Endodermal cell (in vitro differentiated cells): ENCODE measurements at places on chromosomes 3 and 15. TPM values are rescaled to one million over a fixed set of nuclear protein-coding genes. Genes with fewer than 3 reads are reported as not detected.

GRCh38 chr3:128804811-128805155 lies 74.6 kb upstream of the ACAD9 start:
- no peak for DNase-seq

DNA sequence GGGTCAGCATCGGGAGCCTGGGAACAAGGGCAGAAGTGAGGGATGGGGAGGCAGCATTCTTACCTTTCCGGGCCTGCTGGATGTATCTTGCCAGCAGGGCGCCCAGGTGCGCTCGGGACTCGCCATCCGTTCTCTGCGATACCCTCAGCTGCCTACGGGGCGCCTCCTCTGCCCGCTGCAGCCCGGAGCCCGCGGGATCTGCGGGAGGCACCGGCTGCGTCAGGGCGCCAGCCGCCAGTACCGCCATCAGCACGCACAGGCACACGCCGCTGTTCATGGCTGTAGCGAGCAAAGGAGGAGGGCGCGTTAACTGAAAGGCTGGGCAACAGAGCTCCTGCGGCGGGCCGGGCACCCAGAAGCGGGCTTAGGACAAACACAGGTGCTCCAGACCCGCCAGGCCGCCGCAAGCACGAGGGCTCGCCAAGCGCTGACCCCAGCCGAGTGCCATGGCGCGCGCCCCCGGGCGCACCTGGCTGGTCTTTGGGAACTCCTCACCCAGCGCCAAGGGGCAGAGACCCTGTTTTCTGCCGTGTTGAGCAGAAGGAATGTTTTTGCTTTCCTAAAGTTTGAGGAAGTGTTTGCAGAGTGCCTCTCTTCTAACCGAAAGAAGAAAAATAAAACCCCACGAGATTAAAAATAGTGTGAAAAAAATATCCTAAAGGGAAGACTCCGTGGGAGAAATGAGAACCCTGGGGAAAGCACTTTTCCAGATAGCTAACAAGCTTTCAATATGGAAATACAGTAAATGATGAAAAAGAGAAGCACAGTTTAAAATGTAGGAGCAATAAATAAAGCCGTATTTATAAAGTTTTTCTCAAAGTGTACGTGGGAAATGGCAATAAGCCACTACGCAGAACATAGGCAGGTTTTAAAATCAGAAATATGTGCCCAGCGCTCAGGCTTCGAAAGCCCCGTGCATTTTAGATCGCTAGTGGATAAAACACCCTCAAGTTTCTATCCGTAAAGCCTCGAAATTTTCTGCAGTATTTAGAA lies 2.3 kb downstream of the CCK start:
- peak; percentile 87 for DNase-seq

- no peak for DNase-seq
Measured at GRCh38 chr3:123909785-123910184, 25.7 kb upstream of the MYLK start.

SPPL2A gene
- total RNA-seq = 42.7 to 68.1 TPM (median 62.4 TPM) in 3 replicates

DNA sequence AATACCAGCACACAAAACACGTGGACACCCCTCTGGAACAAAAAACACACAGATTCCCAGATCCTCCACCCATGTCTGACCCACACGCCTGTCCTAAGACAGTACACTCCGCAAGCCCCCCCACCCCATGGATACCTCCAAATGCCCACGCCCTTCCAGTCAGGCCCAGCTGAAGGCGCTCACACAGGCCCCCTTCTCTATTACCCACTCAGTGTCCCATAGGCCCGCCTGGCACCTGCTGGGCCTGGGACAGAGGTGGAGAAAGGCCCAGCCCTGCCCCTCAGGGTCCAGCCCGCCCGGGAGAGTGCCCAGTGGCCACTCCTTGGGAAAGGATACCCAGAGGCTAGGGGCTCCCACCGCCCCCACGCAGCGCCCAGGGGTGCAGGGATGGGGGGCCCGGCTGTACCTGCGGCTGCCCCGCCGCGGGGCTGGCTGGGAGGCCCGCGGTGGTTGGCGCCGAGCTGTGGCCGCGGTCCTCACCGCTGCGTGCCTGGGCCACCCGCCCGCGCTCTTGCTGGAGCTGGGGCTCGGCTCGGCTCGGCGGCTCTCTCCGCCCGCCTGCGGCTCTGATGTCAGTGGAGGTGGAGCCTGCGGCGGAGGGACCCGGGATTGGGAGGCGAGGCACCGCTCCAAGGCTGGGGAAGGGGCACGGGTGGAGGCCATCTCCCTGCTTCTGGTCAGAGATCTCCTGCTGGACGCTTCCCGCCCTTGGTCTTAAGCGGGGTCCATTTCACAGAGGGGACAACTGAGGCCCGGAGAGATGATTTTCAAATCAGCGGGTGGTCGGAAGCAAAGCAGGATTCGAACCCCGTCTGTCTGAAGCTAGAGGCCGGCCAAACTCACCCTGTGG lies at the start of gene CAMK1:
Gene CAMK1, minus strand, starts transcription at position 522 of the 850 bp plus-strand sequence. CDS start 2,198 bp downstream, outside the sequence.
- DNase-seq = peak; percentile 92

DNA sequence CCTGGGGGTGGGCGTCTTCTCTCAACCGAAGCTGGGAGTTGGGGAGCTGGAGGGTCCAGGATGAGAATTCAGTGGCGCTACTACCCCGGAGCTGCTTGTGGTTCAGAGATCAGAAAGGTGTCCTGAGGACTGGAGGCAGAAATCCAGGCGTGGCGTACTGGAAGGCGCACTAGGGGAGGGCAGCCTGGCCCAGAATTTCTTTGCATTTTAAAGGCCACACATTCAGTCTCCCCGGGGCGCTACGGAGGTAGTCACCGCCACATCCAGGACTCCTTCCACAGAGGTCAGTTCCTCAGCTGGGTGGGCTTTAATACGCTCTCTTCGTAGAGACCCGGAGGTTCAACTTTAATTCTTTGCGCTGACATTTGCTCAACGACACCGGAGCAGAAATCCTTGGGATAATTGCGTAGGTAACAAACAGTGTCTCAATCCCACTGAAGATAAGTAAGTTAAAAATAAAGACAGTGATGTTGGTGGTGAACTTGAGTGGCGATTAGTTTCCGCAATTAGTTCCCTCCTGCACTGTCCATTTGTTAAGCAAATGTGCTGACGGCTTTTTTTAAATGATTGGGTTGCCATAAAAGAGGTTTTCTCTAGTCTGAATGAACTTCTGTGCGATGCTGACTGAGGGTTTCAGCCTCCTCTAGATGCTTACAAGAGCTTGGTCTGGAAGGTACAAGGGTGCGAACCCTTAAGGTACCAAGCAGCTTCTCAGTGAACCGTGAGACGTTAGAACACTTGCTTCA lies 535 bp downstream of the MCTP2 start:
- no peak for DNase-seq

DNA sequence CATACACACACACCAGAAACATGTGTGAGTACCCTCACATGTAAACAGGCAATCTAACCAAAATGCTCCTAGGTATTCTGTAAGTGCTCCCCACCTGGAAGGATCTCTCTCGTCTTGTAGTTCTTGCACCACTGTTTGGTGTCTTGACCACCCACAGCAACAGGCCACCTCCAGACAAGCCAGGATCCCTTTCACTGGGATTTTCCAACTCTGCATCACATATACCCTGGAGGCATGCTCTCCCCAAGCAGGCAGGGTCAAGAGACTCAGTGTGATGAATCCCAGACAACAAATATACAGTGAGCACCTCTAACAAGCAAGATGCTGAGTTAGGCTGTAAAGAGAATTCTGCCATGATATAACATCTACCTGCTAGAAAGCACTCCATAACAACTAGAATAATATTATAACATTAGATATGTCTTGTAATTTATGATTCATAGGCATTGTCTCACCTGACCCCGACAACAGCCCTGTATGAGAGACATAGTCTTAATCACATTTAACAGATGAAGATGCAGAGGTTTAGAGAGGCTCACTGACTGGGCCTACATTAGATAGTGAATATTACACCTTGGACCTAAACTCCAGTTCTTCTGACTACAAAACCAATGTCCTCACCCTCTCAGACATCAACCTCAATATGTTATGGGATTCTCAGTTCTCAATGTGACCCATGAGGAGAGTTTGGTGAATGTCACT lies 76.5 kb upstream of the BCL6 start:
- DNase-seq = no peak

CCR2 gene
- total RNA-seq = not detected in 3 replicates

DNA sequence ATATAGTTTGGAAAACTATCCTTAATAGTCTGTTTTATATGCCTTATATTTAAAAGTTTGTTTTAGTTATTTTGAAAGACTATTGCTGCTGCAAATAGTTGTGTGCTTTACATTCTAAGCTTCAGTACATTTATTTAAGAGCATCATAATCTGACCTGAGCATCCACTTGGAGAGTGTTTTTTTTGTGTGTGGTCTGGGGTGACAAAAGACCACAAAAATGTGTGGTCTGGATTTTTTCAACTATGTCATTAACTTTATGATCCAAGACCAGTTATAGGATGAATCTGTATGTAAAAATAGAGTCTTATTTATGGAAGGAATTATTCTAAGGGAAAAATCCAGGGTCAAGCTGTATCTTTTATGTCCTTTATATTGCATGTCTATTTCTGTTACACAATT lies 77.4 kb downstream of the SLTM start:
- no peak for DNase-seq

GRCh38 chr3:22704571-22705354 lies 498.4 kb upstream of the UBE2E2 start:
- peak; percentile 61 for DNase-seq

IP6K2 gene
- total RNA-seq = 103 to 110 TPM (median 104 TPM) in 3 replicates

DNA sequence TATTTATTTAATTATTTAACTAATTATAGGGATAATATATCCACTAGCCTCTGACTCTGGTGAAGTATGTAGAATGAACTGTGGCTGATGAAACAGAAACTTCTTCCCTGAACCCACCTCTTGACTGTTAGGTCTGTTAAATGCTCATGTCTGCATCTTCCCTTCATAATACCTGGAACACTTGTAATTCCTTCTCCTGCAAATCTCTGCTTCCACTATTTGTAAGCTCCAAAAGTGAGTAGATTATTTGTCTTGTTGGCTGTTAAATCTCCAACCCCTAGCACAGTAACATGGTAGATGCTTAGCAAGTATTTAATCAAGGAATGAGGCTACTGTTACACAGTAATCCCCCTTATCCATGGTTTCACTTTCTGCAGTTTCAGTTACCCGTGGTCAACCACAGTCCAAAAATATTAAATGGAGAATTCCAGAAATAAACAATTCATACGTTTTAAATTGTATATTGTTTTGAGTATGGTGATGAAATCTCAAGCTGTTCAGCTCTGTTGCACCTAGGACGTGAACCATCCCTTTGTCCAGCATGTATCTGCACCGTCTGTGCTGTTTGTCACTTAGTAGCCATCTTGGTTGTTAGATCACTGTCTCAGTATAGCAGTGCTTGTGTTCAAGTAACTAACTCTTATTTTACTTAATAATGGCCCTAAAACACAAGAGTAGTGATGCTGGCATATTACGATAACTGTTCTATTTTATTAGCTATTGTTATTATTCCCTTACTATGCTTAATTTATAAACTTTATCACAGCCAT lies 5.7 kb downstream of the TTBK2 start:
- no peak for DNase-seq

DNA sequence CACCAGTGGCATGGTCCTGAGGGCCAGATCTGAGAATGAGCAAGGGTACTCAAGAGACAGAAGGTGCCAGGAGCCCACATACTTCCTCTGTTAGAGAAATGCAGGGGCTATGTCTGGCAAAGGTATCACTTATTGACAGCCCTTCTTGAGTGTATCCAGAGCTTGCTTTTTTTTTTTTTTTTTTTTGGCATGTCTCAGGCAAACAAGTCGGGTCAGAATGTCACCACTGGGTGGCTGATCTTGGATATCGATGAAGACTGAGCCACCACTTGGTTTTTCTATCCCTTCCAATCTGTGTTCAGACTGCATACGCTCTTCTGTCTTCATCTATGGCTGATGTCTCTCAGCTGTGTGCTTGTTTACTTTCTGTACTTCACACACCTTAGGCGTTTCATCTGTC lies 363.4 kb upstream of the C2CD4B start:
- peak; percentile 57 for DNase-seq

MYO1E gene
- 47.8 to 104 TPM (median 56.8 TPM) in 3 replicates for total RNA-seq
